ENCODE measurements at places on chromosomes 2 and 18. TPM values are rescaled to one million over a fixed set of nuclear protein-coding genes. Genes with fewer than 3 reads are reported as not detected.

GRCh38 chr2:18975506-18976167 lies 382.8 kb downstream of the OSR1 start:
- no peak for DNase-seq

The VIL1 gene
- polyA plus RNA-seq: 20.0 TPM

DNA sequence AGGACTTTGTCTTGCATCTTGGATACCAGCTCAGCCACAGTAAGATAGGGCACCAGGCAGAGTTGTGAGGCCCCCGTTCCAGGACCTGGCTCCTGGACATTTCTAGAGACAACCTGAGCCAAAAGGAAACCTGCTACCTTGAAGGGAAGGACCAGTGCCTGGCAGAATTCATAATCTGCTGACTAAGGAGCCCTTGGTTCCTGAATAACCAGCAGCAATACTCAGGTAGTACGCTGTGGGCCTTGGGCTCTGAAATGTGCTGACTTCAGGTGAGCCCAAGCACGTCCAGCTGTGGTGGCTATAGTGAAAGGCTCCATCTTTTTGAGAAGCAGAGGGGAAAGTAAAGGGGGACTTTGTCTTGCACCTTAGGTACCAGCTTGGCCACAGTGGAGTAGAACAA lies 28.5 kb downstream of the SERPINB11 start:
- no peak for DNase-seq

- no peak for DNase-seq
Measured at GRCh38 chr2:105409717-105410116, 10.9 kb upstream of the FHL2 start.

DNA sequence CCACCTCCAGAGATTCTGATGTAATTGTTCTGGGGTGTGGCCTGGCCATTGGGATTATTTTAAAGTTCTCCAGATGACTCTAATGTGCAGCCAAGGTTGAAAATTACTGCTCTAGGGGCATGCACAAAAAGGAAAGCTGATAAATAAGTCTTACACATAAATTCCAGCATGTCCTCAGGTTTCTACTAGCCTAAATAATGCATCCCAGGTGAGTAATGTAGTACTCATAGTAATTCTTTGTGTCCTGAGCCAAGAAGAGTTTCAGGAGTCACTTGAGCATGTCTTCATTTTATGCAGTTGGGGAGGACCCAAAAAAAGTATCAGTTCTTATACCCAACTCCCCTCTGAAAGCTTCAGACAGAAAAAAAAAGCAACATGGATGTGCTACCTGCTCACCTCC lies 130.1 kb upstream of the SP5 start:
- no peak for DNase-seq

DNA sequence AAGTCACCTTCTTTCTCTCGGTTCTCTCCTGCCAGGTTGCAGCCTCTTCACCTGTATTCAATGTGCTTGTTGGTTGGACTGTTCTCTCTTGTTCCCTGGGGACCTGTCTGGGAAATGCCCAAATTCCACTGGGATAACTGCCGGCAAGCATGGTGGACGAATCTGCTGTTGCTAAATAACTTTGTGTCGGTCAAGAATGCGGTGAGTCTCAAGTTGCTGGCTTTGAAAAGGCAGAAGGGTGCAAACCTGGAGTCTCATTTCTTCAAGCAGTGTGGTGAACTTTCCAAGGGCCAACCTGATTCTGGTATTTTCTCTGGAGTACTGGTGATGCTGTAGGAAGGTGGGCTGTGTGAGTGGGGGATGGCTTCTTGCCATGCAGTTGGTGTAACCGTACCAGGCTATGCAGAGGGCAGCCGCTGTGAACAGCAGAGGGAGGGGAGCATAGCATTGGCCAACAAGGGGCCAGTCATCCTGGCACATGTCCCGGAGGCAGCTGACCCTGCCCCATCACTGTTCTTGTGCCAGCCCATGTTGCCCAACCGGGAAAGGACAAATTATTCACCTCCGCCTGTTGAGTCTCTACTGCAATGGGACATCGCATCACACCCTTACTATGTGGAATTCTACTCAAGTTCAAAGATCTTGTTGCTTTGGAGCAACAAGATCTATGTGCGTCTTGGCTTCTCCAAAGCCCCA lies 88.1 kb upstream of the SEC11C start:
- DNase-seq: no peak

DNA sequence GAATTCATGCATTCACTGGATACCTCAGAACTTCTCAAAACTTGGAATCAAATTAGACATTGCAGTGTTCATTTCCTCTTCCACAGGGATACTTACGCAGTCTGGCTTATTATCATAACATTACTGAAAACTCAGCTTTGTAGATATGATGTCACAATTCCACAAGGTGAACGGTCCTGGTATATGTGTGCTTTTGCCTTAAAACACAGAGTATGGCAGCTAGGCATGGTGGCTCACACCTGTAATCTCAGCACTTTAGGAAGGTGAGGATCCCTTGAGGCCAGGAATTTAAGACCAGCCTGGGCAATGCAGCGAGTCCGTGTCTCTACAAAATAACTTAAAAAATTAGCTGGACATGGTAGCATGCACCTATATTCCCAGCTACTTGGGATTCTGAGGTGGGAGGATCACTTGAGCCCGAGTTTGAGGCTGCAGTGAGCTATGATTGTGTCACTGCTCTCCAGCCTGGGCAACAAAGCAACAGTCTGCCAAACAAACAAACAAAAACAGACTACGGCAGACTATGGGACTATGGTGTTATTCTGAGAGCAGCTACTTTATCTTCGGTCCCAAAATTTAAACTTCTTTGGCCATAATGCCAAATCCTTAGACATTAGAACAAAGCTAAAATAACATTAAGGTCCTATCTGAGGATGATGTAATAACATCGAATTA lies 1191.9 kb upstream of the SLC39A10 start:
- DNase-seq: no peak

The GPR75 gene
- 2.0 TPM for polyA plus RNA-seq

DNA sequence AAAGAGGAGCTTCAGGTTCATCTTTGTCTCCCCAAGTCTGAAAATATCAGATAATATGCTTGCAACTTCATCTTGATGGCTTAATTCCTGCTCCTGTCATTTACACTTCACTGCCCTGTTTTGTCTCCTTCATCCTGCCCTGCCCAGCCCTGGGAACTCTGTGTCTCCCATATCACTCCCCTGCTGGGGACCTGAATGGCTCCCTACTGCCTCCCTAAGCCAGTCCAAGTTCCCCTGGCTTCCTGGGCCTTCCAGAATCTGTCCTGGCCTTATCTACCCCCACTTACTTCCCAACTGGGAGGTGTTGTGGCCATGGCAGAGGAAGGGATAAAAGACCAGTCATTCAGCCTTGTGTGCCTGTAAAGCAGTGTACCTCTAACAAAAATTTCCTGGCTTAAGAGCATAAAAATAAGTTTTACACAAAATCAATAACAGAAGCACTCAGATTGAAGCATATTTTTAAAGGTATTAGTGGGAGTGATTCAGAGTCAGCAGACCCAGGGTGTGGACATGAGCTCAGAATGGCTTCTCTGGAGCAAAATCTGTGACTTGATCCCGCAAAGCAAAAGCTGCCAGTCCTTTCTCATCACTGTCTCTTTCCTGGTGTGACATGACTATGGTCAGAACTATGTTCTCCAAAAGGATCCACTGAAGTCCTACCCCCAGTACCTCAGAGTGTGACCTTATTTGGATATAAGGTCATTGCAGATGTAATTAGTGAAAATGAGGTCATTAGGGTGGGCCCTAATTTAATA lies 59.1 kb downstream of the INO80C start:
- no peak for DNase-seq

The ASB18 gene
- not detected for polyA plus RNA-seq

DNA sequence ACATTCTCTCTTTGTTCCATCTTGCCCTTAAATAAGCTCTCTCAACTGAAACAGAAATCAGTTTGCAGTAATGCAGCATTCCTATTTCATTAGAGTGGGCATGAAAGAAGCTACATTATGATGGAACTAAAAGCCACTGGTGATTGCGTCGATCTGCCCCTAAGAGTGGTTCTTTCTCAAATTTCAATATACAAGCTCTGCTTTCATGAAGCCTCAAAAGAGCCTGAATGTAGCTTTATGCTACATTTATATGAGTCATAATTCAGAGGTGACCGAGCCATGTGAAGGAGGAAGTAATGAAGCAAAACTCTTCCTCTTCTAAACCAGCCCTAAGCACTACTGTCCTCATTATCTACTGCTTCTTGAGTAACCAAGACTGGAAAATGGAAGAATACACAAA lies 64.8 kb upstream of the CYTIP start:
- no peak for DNase-seq

GRCh38 chr2:119553687-119554344 lies 9.6 kb downstream of the CFAP221 start:
- no peak for DNase-seq

GRCh38 chr2:102197389-102198137 lies 10.7 kb downstream of the IL1RL2 start:
- DNase-seq: no peak

- DNase-seq: no peak
Measured at GRCh38 chr2:182593394-182593975, 122.6 kb upstream of the DNAJC10 start.

DNA sequence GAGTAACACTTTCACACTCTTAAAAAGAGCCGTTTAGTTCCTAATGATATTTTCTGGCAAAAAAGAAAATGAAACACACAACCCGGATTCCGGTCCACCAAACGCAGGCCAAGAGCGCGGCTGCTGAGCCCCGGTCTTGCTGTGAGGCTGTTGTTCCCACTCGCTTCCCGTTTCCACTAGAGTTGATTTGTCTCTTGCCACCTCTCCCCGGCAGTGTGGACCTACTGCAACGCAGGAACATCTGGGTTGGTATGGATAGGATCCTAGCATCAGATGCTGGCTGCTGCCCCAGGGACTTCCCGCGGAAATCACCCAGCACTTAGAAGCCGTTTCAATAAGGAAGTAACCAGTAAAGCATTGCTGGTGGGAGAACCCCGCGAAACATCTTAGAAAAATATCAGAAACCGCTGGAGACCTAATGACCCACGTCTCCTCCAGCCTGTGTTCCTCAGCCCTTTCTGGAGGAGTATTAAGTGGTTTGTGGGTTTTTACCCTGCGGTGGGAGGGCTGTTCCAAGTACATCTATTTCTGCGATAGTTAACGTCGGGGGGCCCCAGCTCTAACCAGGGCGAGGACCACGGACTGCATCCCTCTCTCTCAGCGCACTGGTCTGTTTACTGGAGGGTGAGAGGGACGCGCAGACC lies 939 bp downstream of the DOCK10 start:
- DNase-seq: no peak

GRCh38 chr2:40388161-40388560 lies 63.7 kb downstream of the SLC8A1 start:
- DNase-seq: no peak

- DNase-seq: no peak
Measured at GRCh38 chr2:161207941-161208340, 47.7 kb downstream of the TANK start.

The CROCC2 gene
- polyA plus RNA-seq: not detected

GRCh38 chr2:106189764-106190468 lies 4.2 kb downstream of the UXS1 start:
- DNase-seq: no peak

The KCMF1 gene
- 53.8 TPM for polyA plus RNA-seq

DNA sequence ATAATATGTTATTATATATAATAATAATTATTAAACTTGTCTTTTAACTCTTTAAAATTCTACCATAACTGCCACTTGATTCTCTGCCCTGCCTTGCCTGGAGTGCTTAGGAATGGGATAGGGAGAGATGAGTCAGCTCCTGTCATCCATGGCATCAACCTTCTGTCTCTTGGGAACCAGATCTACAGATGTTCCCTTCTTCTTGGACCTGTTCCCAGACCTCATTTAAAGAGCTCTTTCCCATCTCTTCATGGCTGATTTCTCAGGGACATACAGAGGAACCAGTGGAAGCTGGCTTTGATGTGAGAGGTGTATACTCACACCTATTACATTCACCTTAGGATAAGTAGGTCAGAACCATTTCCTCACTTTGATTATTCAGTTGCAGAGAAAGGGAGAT lies 155.3 kb upstream of the MYO3B start:
- no peak for DNase-seq

The ADI1 gene
- 79.2 TPM for polyA plus RNA-seq

- DNase-seq: no peak
Measured at GRCh38 chr2:113114224-113114945, 13.0 kb upstream of the IL1RN start.

The RIF1 gene
- 42.7 TPM for polyA plus RNA-seq

DNA sequence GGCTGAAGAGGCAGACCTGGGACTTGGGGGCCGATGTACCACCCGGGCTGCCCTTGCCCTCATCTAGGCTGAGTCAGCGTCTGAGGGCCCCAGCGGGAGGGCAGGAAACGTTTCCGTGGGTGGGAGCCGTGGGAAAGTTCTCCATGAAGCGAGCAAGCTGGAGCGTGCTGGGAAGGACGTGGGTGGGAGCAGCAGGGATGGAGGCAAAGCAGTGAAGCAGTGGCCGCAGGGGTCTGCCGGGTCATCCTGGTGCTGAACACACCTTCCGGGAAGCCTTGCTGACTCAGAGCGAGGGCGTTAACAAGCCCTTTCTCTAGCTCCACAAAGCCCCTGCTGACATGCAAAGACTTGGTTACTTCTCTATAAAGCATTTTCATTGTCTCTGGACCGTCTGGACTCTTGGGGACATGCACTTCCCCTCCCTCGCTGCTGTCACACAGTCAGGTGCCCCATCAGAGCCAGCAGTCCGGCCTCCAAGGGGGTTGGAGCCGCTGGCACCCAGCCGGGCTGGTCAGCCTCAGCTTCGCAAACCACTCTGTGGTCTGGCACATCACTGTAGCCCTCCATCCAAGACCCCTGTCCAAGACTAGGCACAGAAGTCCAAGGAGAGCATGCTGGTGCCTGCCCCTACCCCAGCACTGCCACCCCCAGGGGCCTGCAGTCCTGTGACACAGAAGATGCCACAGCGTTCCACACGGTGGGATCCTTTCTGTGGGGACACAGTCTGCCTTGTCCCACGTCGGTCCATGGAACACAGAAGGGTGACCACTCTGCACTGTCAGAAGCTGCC lies 115.1 kb upstream of the GPC1 start:
- no peak for DNase-seq

The NAT8 gene
- polyA plus RNA-seq: 25.5 TPM

The PROKR1 gene
- 0.47 TPM for polyA plus RNA-seq

The RBM43 gene
- polyA plus RNA-seq: 13.0 TPM

DNA sequence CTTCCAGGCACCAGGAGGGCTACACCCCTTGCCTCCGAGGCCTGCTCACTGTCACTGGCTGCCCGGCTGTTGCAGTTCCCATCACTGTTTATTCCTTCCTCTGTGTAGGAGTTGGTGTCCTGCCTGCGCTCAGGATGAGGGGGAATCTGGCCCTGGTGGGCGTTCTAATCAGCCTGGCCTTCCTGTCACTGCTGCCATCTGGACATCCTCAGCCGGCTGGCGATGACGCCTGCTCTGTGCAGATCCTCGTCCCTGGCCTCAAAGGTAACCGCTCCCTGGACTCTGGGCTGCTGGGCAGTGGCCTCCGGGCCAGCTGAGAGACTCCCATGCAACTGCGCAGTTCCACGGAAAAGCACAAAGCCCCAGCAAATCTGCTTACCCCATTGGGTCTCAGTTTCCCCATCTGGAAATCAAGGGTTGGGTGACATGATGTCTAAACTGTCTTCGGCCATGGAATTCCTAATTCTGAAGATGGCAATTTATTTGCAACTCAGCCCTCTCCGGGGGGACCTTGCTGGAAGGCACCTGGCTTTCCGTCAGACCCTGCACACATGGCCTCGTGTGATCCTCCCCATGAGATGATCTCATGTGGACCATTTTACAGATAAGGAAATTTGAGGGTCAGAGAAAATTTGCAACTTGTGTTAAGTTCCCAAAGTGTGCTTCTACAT lies 9.4 kb downstream of the COLEC11 start:
- DNase-seq: no peak

Data from right renal pelvis (tissue), 4 donors.